Activated CD4-positive, CD25-positive, alpha-beta regulatory T cell (primary cell): ENCODE measurements at places on chromosomes 7 and 10.

DNA sequence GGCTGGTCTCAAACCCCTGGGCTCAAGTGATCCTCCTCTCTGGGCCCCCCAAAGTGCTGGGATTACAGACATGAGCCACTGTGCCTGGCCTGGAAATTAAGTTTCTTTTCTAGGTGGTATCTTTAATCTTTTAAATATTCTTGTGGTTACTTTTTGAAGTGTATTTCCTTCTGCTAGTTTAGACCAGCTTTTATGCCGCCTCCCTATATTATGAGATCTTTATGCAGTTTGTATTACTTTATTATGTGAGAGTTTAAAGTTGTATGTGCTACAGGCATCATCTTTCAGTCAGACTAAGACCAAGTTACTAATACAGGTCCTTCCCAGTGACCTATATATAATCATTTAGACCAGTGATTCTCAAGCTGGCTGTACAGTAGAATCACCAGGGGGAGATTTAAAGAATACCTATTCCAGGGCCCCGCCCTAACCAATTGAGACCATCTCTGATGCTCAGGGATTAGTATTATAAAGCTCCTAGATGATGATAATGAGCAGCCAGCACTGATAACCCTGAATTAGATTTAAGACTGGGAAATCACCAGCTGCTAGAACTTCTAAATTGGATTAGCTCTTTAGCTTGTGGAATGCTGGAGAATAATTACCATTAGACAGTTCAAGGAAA, 11.3 kb downstream of the INPP5F start:
- no peak for DNase-seq

- DNase-seq, result no peak
These were observed 411.3 kb upstream of the SEMA3C start for GRCh38 chr7:81330108-81330507.

- DNase-seq, result no peak
These were observed 70.8 kb upstream of the GNAI1 start for GRCh38 chr7:80063834-80064233.

DNA sequence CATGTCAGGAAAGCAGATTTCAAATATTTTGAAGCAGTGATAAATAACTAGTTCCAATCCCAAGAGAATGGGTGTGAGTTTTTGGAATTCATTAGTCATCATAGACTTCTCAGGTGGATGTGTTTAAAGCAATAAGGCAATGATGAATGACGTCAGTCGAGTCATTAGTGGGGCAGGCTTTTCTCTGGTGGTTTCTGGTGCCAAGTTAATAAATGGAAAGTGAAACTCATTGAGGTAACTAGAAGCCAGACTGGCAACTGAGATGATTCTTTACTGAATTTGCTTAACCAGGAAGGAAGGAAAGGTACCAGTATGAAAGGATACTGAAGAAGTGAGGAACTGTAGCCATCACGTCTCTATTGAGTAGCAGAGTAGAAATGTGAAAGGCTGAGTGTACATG, 311.0 kb downstream of the GPAM start:
- DNase-seq, result no peak

DNA sequence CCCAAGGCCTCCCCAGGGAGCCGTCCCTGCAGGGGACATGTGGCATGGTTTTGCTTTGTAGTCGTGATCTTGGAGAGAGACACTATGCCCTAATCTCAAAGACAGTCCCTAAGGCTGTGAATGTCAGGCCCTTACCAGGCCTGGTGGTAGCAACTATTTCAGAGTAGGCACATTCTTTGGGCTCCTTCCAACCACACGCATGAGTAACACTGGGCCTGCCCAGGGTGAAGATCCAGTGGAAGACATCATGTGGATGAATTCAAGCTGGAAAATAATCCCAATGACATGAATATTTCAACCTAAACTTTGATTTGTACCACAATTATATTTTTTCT, 39.5 kb upstream of the INSIG1 start:
- DNase-seq, result no peak

GRCh38 chr7:47535035-47535703, 46.7 kb downstream of the TNS3 start:
- DNase-seq, result no peak

DNA sequence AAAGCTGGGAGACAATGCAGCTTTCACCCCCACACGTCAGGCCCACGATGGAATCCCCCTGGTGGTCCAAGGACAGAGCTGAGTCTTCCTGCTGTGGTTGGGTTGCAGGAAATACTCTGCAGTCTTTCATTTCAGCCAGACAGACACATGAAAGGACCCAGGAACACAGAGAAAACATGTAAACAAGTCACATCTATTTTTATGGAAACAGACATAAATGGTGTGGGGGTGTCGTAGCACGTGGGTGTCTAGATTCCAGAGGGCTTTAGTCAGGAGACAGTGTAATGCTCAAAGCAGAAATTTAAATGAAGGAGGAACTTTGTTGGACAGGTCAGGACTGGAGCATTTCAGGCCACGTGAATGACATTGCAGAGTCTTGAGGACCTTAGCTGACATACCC, 444.6 kb downstream of the SUGCT start:
- no peak for DNase-seq

- DNase-seq, result no peak
These were observed at the start of gene ANKRD30A for GRCh38 chr10:37125191-37125732. TSS of gene ANKRD30A (plus strand) at chr10:37125598. CDS start at chr10:37125788, 190 bp downstream.

- no peak for DNase-seq
These were observed 92.1 kb downstream of the ZNF277 start for GRCh38 chr7:112298543-112299100.

- DNase-seq, result no peak
These were observed 59.7 kb downstream of the MET start for GRCh38 chr7:116731445-116732335.

DNA sequence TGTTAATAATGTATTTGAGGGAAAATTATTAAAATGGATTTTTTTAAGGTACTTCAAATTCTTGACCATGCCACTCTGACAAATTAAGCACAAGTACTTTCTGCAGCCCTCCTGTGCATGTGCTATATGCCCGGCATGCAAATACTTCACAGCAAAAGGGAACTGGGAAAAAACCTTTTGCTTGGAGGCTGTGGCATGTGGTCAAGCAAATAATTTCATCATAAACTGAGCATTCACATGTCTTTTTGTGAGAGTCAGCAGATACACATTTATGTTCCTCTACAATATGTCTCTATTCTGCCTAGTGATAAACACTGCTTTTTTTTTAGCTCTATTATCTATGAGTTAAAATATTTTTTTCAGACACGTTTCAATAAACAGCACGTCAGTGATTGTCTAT, 53.7 kb upstream of the SEMA3A start:
- DNase-seq, result no peak

DNA sequence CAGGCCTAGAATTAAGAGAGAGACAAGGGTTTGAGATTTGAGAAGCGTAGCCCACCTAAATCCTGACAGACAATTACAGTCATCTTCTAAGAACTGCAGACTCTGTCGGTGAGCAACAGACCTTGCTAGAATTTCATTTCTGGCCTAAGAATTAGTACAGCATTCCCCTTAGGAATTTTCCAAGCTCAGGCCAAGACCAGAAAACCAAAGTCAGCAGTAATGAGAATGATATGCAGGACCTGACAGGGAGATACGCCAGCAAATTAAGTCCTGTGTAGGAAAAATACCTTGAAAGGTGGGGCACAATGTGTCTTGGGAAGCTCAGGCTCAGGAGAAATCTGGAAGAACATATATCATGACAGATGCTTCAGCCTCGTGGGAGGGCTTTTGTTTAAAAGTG, 52.7 kb upstream of the HERPUD2 start:
- DNase-seq, result no peak

DNA sequence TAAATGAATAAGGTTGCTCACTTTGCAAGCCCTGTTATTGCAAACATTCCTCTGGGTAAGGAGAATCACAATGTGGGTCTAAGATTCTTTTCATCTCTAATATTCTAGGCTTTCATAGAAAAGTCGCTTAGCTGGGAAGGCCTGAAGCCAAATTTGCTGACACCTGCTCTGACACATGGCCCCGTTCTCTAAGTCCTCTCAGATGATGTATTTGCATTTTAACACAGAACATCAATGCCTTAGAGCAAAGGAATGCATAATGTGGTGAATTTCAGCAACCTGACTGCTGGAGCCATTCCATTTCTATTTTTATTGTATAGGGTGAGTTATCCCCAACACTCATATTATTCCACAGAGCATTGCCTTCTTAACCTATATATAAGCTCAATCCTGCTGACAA, 682.1 kb upstream of the NRP1 start:
- DNase-seq, result no peak

DNA sequence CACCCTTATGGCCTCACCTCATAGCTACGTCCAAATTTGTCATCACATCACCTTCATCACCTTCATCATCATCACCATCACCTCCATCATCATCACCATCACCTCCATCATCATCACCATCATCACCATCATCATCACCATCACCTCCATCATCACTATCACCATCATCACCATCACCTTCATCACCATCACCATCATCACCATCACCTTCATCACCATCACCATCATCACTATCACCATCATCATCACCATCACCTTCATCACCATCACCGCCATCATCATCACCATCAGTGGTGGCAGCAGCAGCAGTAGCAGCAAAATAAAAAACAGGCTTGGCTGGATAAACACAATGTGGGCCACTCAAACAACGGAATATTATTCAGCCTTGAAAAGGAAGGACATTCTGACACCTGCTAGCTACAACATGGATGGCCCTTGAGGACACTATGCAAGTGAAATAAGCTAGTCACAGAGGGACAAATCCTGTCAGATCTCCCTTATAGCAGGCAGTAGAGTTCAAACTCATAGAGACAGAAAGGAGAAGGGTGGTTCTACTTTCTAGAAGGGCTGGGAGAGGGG, 47.7 kb upstream of the PDGFA start:
- DNase-seq, result no peak

GRCh38 chr7:132501956-132502355, 74.3 kb downstream of the PLXNA4 start:
- DNase-seq, result no peak

DNA sequence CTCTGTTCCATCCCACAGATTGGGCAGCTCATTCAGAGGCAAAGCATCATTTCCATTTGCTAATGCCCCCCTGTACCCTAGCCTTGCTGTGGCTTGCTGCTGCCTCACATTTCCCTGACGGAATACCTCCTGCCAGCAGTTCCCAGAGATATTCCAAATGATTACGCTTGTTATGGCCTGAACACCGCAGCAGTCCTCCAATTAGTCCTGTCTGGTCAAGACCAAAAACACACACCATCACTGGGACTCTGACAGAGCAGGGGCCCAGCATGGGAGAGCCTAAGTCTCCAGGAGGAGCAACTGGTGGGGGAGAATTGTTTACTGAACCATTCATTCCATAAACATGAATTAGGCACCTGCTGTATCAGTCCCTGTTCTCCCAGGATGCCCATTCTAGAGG, 6.1 kb downstream of the OGDHL start:
- no peak for DNase-seq

GRCh38 chr10:59508956-59509355, 146.6 kb upstream of the FAM13C start:
- no peak for DNase-seq

GRCh38 chr10:48253970-48254657, 20.4 kb downstream of the FRMPD2 start:
- DNase-seq, result no peak

- DNase-seq, result no peak
These were observed 480.9 kb downstream of the ETV1 start for GRCh38 chr7:13508586-13508985.

DNA sequence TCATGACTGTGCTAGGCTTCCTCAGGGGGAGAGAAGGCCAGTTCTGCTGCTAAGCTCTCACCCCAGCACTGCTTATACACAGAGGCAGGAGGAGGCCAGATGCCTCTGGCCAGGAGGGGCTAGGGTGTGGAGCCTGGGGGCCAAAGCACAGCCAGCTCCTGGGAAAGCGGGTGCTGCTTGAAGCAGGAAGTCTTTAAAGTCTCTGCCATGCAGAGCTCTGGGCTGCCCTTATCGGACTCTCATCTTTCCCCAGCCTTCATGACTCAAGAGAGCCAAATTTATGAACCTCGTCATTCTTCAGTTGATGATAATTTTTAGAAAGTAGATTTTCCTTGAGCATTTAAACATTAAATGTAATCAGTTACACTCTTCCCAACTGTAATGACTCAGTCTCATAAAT, 11.2 kb upstream of the TSPAN14 start:
- DNase-seq, result no peak

GRCh38 chr10:130862122-130862521, 449.4 kb downstream of the TCERG1L start:
- DNase-seq, result no peak

DNA sequence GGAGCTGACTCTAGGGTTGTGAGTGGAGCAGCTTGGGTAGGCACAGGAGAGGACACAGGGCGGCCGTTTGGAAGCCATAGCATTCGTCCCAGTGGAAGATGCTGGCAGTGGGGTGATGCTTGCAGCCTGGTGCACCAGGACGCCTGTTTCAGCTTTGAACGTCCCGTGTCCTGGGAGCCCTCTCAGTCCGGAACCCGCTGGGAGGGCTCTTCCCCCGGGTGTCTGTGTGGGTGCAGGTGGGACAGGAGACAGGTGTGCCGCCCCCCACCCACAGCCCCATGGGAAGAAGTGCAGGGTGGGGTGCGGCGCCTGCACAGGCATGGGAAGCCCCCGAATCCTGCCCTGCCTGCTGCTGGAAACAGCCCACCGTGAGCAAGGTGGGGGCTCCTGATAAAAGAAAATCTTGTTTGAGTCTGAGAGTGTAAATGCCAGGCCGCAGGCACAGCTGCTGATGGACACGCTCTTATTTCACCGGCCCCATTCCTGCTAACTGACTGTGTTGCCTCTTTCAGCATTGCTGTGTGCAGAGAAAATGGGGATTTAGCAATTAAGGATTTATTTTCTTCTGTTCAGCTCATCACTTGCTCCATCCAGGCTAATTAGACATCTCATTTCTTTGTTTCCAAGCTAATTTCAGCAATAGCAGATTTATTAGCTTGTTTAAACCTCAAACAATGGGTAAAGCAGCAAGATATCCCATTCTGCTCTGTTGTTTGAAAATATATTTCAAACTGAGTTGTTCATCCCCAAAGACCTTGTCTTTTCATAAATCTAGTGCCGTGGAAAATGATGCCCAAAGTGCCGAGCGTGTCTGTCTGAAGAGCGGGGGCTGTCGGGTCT, 54.9 kb upstream of the DPYSL4 start:
- no peak for DNase-seq

GRCh38 chr10:35463105-35463867, 127.0 kb downstream of the CCNY start:
- no peak for DNase-seq

DNA sequence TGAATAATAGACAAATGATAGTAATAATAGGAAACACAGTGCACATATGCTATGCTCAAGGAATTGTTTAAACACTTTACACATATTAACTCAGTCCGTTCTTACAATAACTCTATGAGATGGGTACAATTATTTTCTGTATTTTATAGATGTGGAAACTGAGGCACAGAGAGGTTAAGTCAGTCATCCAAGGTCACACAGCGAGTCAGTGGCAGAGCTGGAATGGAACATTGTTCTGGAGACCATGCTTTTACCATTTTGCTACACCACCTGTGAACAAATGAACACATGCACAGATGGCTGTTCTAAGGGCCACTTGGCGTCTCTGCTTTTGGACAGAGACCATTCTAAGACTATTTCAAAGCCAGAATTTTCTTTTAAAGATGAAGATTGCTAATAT, 26.9 kb upstream of the MTPN start:
- DNase-seq, result no peak
